ENCODE measurements at places on chromosomes 1 and 21.

- DNase-seq: no peak
Observed at GRCh38 chr21:42406866-42407265, 3.2 kb downstream of the UBASH3A start.

- no peak for DNase-seq
Observed at GRCh38 chr1:63142001-63142400, 180.4 kb upstream of the FOXD3 start.

DNA sequence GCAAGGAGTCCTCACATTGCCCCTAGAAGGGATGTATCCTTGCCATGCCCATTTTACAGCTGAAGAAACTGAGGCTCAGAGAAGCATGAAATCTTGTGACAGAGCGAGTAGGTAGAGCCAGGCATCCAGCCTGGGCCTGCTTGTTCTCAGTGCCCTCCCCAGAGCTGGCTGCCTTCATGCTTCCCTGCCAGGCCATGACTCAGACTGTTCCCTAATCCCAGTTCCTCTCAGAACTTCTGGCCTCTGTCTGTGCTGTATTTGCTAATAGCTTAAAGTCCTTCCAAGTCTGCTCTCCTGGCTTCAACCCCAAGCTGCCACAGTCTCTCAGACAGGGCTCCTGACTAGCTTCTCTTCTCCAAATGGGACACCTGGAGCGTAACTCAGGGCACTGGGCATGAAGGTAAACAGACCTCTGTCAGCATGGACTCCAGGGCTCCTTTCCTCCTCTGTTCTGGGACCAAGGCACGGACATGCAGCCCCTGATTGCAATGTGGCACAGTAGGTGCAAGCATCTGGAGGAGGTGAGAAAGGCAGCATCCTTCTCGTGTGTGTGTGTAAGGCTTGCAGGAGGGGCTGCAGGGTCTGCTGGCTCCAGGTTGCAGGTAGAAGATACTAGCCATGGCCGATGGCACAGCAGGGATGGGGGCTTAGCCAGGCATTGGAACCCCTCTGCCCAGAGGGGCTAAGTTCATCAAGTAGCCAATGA, 122.7 kb downstream of the HMGB4 start:
- no peak for DNase-seq

DNA sequence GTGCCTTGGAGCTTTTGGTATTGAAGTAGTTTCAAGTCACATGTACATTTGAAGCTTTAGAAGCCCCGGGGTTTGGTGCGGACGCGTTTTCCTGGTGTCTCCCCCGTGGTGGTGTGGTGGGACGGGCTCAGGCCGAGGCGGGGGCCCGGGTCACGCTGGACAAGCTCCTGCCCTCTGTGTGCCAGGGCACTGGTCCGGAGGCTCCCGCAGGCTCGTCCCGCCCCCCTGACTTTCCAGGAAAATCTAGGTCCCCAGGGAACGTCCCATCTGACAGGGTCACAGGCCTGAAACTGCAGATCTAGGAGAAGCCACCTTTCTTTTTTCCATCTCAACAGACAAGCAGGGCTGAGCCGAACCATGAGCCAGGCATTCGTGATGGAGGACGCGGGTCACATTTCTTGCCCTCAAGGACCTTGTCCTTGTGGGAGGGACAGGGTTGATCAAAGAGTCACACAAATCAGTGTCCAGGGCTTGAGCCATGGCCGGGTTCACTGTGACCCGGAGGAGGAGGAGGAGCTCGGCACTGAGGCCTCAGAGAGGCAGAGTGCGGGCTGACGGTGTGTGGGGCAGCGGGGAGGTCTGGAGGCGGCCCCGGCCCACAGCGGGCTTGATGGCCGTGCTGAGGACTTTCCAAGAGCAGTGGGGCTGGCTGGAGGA, 1.6 kb downstream of the DMRTB1 start:
- DNase-seq: no peak

DNA sequence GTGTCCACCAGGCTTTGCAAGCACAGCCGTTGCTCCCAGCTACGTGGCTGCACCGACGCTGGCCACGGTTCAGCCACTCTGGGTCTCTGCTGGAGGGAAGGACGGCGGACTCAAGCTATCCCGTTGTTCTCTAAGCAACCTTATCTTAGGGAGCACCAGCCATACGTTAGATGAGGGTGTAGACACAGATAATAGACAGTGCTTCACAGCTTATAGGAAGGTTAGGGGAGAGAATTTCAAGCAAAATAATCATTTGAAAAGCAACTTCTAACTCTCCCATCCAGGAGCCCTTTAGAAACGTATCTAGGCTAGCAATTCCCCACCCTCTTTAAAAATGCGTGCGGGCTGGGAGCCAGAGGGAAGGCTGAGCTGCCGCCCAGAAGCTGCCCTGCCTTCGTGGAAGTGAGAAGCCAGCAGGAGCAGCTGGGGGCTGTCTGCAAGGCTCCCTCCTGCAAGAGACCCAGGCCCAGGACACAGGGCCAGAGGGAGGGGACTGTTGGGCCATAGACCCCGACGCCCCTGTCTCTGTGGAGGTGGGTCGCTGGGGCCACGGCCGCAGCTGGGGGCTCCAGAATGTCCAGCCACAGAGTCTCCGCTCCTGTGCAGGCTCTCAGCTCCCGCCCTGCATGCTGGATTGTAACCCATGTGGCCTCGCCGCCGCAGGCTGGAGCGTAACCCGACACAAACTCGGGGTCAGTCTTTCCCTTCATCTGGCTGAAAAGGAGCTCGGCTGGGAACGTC, 31.2 kb upstream of the COL6A2 start:
- DNase-seq: no peak

GRCh38 chr1:248622570-248623001, 12.3 kb downstream of the OR2T11 start:
- no peak for DNase-seq

- no peak for DNase-seq
Observed at GRCh38 chr1:164058198-164058597, 500.8 kb upstream of the PBX1 start.

- no peak for DNase-seq
Observed at GRCh38 chr21:27201197-27201596, 234.3 kb upstream of the ADAMTS5 start.

- no peak for DNase-seq
Observed at GRCh38 chr1:3097861-3098260, 28.9 kb downstream of the PRDM16 start.

DNA sequence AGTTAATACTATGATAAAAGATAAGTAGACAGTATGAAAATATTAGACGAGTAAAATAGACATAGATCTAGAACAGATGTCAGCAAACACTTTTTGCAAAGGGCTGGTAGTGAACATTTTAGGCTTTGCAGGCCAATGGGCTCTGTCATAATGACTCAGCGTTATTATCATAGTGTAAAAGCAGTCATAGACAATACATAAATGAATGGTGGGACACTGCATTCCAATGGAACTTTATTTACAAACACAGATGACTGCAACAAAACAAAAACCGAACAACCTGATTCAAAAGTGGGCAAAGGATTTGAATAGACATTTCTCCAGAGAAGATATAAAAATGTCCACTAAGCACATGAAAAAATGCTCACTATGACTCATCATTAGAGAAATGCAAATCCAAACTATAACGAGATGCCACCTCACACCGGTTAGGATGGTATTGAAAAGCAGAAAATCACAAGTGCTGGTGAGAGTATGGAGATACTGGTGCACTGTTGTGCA, 7.3 kb downstream of the GSTM5 start:
- no peak for DNase-seq

DNA sequence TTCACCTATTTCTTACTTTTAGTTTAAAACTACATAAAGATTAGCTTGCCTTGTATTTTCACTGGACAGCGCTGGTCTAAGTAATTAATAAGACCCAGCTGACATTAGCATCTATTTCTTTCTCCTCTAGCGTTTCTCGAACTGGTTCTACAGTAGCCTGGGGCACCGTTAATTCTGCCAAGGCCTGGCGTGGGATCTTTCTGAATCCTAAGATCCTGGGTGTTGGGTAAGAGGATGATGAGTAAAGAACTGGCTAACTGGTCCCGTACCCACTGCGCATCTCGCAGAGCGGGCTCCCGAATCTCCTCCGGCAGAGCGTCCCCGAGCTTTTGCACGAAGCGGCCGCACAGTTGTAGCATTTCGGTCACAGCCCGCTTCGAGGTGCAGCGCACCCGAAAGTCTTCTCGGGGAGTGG, 309 bp downstream of the NSL1 start:
- DNase-seq: no peak

- no peak for DNase-seq
Observed at GRCh38 chr1:156910309-156910782, 10.1 kb upstream of the LRRC71 start.

DNA sequence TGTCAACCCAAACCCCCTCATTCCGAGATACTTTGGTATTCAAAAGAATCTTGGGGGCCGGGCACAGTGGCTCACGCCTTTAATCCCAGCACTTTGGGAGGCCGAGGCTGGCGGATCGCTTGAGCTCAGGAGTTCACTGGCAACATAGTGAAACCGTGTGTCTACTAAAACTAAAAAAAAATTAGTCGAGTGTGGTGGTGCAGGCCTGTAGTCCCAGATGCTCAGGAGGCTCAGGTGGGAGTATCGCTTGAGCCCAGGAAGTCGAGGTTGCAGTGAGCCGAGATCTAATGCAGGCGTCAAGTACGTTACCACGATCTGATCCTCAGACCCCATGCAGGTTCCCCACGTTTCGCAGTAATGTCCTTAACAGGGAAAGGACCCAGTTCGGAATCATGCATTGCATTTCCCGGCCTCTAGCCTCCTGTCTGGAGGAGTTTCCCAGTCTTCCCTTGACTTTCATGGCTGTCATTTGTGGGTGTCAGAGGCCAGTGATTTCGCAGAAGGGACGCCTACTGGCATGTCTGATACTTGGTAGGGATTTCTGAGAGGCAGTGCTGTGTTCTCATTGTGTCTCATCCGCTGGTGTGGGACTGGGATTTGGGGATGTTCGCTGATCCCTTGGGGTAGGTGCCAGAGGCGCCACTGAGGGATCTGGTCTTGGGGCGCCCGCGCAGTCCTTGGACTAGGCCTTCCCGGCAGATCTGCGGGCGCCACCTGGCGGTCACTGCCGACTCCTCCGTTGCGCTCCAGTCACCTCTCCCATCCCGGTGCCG, 39.3 kb upstream of the HMGN1 start:
- peak; percentile 80 for DNase-seq

GRCh38 chr1:49187056-49187455, 410.4 kb upstream of the BEND5 start:
- DNase-seq: no peak

- DNase-seq: no peak
Observed at GRCh38 chr21:24895885-24896734, 711.2 kb downstream of the MRPL39 start.

DNA sequence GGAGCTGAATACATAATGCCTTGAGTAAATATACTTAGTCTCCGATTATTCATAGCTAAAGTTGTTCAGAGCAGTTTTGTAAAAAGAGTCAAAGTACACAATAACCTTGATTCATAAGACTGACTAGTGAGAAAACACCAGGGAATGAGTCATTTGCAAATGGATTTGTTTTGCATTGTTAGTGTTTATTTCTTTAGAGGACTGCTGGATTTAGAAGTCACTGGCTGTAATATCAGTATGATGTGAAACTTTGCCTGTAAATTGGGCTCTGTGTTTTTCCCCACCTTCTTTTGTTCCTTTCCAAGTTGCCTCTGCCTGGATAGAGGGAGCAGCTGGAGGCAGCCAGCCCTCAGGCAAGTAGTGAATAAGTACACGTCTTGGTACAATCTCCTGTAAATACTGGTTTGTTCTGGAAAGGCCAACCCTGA, 474.7 kb downstream of the NUF2 start:
- DNase-seq: no peak

- DNase-seq: no peak
Observed at GRCh38 chr1:39818482-39818881, 29.8 kb upstream of the BMP8B start.

GRCh38 chr1:230012741-230013140, 54.3 kb upstream of the GALNT2 start:
- DNase-seq: no peak

- no peak for DNase-seq
Observed at GRCh38 chr1:72062584-72062983, 219.8 kb downstream of the NEGR1 start.

- no peak for DNase-seq
Observed at GRCh38 chr1:171718848-171719247, 23.0 kb downstream of the VAMP4 start.

GRCh38 chr1:246104927-246105326, 402.2 kb downstream of the SMYD3 start:
- no peak for DNase-seq

DNA sequence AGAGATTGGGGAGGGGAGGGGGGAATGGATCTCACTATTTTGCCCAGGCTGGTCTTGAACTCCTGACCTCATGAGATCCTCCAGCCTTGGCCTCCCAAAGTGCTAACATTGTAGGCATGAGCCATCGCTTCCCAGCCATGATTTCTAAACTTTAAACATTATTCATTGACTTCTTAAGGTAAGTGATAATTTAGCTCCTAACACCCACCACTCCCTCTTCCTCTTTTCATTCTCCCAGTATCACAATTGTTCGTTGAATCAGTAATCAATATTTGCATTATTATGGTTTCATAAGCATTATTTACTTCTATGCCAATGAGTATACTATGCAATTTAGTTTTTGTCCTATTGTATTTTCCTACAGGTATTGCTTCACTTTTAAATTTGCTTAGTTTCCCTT, 33.6 kb upstream of the SFPQ start:
- DNase-seq: no peak

DNA sequence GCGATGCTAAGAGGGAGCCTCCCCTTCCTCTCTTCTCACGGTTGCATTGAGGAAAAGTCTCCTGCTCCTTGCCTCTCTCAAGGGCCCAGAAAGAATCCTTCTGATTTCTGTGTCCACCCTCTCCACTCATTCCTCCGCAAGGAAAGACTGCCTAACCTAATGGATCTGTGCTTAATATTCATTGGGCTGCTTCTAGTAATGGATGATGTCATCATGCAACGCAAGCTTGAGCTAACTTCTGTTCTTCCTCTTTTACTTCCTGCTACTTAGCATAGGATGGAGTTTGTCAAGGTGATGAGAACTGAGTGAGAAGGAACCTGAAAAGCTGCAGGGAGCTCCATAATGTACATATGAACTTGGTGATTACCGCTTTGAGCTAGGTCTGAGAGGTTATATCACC, 35.2 kb upstream of the HMGB4 start:
- no peak for DNase-seq

DNA sequence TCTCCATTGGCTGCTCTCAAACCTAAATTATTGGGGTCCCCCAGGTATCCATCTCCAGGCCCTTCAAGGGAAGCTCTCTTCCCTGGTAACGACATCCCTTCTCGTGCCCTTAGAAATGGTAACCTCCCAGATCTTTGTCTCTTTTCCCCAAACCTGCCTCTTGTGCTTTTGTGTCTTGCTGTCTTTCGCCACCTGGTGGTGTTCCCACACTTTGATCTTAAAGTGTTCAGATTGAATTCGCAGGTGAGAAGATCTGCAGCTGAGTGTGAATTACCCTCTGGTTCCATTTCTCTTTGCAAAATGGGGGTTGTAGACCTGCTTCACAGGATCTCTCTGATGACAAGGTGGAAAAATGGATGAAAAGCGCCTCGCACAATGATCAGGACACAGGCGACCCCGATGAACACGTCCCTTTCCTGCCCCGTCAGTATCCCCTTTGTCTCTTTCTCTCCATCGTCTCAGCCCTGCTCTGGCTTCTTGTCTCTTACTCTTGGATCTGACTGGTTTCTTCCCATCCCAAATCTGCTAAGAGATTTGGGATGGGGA, 53.1 kb downstream of the DOP1B start:
- DNase-seq: no peak

GRCh38 chr1:232751393-232752140, 53.6 kb upstream of the MAP10 start:
- DNase-seq: no peak

- DNase-seq: no peak
Observed at GRCh38 chr1:204074274-204075138, 1.6 kb downstream of the SOX13 start.

- no peak for DNase-seq
Observed at GRCh38 chr1:185444676-185445075, 127.6 kb upstream of the IVNS1ABP start.
